ENCODE measurements at places on chromosomes 3 and 15.
A peak's percentile ranks its signal among the peaks of the same experiment; 100 is the strongest.

GRCh38 chr15:100877551-100877950 lies 2.1 kb upstream of the ALDH1A3 start:
- DNase-seq: no peak

DNA sequence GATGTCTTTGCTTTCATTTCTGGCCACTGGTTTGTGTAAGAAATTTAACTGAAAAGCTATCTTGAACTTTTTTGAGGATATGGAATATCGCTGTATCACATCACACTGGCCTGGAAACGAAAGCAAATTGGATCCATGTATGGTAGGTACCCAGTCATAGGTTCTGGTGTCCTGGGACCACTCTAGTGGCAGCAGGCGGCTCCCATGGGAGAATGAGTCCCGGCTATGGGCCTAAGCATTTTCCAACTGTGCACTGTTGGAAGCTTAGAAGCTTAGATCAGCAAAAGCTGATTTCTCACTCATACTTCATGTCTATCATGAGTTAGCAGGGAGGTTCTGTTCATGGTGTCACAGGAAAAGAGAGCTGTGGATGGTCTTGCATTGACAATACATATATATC lies 323.2 kb downstream of the PLCL2 start:
- DNase-seq: no peak

DNA sequence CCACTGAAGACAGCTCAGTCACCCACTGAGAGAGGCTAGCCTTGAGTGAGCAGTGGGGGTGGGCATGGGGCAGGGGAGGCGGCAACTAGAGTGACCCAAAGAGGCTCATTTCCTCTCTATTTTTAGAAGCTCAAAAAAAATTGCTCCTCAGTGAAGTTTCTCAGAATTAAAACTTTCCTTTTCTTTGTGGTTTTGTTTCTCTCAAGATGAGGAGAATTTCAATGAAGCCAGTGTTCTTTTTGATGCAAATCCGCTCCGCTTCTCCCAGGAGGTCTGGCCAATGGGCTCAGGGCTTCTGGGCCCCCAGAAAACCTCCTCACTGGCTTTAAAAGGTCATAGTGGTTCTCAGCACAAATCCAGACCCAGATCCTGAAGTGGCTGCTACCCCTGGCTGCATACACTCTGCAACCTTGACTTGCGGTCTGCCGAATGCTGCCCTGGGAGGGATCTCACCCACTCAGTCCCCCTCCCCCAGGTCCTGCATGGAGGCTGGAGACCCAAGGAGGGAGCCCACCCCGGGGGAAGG lies at the start of gene ACSBG1:
TSS of gene ACSBG1 (minus strand) at position 51 of the 526 bp plus-strand sequence. CDS start 64 bp downstream, outside the sequence.
- DNase-seq: no peak

GRCh38 chr3:98361289-98361688 lies 7.6 kb downstream of the OR5K4 start:
- DNase-seq: no peak

GRCh38 chr3:186386883-186387560 lies 25.0 kb upstream of the DGKG start:
- DNase-seq: no peak

- no peak for DNase-seq
These were observed 420.4 kb downstream of the TIGIT start for GRCh38 chr3:114714237-114714636.

- DNase-seq: no peak
These were observed 151.4 kb downstream of the RPLP1 start for GRCh38 chr15:69604072-69604411.

- DNase-seq: no peak
These were observed 215.8 kb downstream of the DPH6 start for GRCh38 chr15:35330048-35330695.

DNA sequence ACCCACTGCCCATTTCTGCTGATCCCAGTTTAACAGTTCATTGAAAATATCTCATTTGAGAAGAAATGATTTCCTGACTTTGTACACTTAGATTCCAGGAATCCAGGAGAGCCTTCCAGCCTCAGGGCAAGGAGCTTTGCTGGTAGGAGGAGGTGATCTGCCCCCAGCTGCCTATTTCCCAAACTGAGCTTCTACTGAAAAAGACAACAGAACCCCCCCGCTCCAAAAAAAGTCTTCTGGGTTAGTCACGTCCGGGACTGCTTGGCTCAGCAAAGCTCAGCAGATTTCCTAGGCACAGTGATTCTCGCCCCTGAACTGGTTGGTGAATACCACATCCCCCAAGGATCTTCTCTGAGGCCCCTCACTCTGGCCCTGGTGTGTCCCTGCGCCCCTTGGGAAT lies 13.1 kb downstream of the SLC6A6 start:
- no peak for DNase-seq

DNA sequence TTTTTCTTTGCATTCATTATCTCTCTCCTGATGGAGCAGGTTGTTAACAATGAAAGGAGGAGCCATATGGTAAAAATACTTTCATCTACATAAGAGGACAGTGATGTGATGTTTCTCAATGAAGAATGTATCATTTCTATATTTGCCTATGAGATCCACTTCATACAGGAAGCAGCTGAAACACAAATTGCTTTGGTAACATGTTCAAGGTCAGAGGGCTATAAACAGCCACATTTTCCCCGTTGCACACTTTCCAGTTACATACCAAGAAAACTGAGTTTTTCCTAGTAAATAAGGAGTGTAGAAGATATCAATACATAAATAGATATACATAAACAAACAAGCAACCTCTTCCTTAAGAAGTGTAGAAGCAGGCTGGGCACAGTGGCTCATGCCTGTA lies 32.6 kb upstream of the GYG1 start:
- DNase-seq: no peak

GRCh38 chr15:80695911-80696661 lies 976 bp downstream of the ABHD17C start:
- DNase-seq: peak; percentile 16

DNA sequence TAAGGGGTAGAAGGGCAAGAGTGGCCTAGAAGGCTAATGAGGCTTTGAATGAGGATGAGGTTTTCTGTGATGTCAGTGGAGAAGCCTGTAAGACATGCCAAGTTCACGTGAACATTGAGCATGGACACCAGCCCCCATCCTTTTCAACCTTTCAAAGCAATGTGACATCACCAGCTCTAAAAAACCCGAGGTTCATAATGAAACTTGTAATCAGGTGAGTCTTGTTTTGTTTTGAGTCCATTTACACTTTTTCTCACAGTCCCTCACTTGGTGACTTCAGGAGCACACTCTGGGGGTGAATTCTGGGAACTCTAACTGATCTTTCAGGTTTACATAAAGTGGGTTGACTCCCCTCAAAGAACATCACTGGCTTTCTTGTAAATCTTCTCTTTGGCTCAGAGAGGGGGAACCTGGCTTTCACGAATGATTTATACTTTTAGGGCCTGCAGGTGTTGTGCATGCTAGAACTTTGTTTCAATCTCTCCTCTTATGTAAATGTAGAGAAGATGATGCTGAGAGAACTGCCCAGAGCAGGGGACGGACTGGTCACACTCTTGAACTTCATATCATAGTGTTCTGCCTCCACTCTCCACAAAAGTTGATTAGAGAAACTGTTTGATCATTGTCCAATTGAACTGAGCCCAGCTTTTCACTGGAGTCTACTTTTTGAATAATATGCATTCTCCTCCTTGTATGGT lies 224.7 kb upstream of the SATB1 start:
- peak; percentile 22 for DNase-seq

- peak; percentile 59 for DNase-seq
These were observed 515 bp upstream of the MTHFS start for GRCh38 chr15:79897380-79897678.

DNA sequence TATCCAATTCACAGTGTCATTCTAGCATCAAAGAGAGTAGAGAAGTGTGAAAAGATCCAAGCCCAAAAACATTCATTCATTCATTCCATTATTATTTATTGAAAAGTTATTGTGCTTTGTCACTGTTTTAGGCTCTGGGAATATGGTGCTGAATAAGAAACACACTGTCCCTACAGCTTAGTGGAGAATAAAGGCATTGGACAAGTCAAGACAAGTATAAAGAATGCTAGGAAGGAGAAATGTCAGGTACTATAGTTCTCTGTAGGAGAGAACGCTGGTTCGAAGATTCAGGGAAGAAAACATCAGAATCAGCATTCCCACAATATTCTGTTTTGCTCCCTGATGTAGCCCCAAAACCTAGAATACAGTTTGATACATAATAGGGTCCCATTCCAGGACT lies 128.8 kb upstream of the CHRM5 start:
- DNase-seq: no peak

- DNase-seq: no peak
These were observed 87.3 kb downstream of the PEX5L start for GRCh38 chr3:179949412-179949811.

- no peak for DNase-seq
These were observed 707.7 kb upstream of the EPHA6 start for GRCh38 chr3:96106701-96107100.

- DNase-seq: no peak
These were observed 26.8 kb upstream of the SEMA4B start for GRCh38 chr15:90174140-90174875.

DNA sequence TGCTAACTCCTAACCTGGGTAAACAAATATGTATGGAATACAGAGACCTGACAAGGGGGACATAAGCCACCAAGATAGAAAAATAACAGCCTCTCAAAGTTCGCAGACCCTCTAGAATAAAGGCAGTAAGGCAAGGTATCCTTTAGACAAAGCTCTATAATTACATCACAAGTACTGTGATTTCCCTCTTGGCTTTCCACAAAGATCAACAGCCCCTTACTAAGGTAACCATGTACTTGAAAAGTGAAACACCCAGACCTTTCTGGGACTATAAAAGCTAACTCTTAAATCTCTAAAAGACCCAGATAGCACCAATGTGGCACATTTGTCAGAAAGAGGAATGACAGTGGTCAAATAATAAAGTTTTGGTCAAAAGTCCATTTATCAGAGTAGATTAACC lies 51.9 kb downstream of the TBL1XR1 start:
- no peak for DNase-seq

- no peak for DNase-seq
These were observed 66.3 kb downstream of the PPCDC start for GRCh38 chr15:75089456-75090387.

DNA sequence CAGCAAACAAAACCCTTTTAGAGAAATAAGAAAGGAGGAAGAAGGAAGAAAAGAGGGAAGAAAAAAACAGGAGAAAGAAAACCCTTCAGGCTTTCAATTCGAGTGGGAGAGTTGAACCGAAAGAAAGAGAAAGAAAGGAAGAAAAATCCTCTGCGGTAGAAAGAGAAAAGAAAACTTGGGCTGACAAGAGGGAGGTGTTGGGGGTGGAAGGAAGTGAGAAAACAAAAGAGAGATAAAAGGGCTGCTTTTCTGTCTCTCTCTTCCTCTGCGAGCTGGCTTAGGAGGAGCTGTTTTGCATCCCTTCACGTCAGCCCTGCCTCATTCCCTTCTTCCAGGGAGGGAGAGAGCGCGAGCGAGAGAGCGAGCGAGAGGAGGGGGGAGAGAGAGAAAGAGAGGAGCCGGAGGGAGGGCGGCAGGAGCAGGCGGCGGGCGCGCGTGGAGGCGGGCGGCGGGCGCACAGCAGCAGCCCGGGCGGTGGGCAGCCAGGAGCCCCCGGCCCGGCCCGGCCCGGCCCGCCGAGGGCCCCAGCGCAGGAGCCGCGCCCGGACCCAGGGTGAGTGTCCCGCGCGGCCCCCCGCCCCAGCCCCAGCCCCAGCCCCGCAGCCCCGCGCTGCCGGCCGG lies at the start of gene ZNF710:
TSS of gene ZNF710 (plus strand) at position 263 of the 621 bp plus-strand sequence. CDS start 65,814 bp downstream, outside the sequence.
- DNase-seq: peak; percentile 29

- no peak for DNase-seq
These were observed 352.8 kb upstream of the SEMA6D start for GRCh38 chr15:47364230-47365141.

GRCh38 chr15:74253211-74253921 lies 17.2 kb downstream of the CCDC33 start:
- DNase-seq: no peak

DNA sequence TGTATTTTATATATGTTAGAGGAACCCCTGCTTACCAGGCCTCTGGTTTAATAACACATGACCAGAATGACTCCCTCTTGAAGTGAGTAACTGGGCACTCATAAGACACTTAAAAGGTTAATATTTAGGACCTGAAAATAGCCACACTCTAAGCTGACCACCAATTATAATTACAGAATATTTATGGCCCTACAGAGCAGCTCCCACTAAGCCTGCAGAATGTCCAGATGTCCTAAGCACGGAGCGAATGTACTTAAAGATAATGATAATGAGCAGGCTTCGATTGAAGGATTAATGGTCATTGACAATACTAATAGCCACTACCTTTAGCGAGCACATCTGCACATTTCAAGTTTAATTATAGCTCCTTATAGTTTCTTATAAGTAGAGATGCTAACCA lies 22.8 kb upstream of the KCTD6 start:
- DNase-seq: no peak

DNA sequence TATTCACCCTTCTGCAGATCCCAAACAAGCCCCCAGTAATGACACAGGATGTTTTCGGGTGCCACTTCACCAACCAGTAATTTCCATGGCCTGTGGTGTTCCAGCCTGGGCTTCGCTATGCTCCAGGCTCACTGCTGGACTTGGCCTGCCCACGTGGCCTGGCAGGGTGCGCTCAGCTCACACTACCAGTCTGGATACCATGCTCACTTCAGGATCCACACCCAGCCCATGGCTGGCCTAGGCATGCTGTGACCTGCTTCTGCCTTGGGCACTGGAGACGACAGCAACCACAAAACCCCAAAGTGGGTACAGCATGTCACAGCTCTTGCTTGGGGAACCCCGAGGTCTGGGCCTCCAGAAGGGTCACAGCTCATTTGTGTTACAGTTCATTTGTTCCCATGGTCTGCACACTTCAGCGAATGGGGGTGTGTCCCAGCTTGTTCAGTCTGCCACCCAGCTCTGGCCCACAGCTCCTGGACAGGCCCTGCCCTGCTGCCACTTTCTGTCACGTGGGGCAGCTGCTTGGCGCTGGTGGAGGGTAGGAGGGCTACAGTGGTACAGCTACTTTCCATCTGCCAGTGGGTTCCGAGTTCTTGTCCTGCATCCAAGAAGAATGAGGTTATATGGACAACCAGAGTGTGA lies 650.8 kb downstream of the MCTP2 start:
- no peak for DNase-seq

Measured in CD4-positive, alpha-beta T cell treated with Interleukin-2 at 100 ng/mL for 4 hours (primary cell).